GM13976 (cell line): ENCODE measurements at places on chromosomes 6 and 20.

DNA sequence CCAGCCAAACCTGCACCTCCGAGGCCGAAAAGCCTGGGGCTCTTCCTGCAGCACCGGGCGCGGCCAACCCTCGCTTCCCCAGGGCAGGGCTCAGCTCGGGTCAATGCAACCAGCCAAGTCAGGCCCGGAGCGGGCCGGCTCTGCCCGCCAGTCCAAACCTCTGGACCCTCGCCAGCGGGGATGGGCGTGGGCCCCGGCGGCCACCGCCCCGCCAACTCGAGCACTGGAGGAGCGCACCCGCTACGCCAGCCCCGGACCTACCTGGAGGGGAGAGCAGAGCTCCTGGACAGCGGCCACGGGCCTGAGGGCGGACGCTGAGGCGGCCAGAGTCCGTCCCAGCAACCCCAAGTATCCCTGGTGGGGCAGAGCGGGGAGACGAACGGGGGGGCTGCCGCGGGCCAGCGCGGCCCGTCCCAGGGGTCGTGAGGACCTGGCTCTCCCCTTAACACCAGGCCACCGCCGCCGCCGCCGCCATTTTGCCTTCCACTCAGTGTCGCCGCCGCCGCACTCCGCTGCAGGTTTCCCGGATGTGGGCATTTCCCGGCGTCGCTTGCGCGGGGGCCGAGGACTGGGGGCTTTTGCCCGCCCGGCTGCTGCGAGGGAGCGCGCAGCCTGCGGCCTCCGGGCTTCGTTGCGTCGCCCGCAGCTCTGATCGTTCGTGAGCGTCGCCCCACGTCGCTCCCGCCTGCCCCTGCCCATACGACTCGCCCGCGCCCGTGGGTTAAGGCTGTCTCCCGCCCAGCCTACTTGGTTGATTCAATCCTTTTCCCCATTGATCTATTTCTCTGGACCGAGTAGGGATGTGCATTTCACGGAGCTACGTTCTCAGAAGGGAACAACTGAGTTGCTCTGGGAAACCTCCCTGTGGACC lies at the start of gene LATS1:
TSS of gene LATS1 (minus strand) at position 514 of the 871 bp plus-strand sequence. CDS start 15,975 bp downstream, outside the sequence.
- DNase-seq = peak; percentile 93

GRCh38 chr6:28462401-28462800 lies 19.1 kb upstream of the ZSCAN23 start:
- DNase-seq = no peak

- DNase-seq = no peak
Measured at GRCh38 chr6:37172912-37173492, 3.0 kb downstream of the PIM1 start.

DNA sequence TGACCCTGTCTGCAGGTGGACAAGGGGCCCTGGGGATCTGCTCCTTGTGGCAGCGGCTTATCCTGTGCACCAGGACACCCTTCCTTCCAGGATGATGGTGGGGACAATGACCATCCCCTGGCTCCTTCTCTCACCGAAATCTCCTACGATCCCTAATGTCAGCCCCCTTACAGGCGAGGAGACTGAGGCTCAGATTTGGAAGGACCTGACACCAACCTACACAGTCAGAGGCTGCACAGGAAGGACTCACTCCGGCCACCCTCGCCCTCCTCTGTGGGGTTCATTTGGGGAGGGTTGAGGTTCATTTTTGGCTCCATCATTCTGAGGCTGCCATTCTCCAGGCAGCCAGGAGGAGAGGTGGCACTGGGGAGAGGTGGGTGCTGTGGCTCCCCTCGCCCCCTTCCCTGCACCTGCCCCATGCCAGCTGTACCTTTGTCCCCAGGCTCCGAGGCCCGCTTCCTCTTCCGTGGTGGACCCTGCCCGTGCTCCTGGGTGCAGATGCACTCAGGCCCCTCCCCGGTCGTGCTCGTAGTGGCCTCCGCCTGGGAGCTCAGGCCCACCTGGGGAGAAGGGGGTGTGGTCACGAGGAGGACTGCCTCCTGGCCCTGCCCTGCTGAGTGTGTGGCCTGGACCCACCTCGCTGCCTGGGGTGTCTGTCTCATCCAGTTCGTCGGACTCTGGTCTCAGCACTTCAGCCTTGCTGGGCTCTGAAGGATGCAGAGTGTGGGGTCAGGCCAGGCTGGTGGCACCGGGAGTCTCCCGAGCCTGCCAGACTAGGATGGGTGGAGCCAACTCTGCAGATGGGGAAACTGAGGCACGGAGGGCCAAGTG lies 5.3 kb upstream of the CABLES2 start:
- DNase-seq = no peak

- no peak for DNase-seq
Measured at GRCh38 chr6:30446259-30446658, 43.0 kb upstream of the HLA-E start.

DNA sequence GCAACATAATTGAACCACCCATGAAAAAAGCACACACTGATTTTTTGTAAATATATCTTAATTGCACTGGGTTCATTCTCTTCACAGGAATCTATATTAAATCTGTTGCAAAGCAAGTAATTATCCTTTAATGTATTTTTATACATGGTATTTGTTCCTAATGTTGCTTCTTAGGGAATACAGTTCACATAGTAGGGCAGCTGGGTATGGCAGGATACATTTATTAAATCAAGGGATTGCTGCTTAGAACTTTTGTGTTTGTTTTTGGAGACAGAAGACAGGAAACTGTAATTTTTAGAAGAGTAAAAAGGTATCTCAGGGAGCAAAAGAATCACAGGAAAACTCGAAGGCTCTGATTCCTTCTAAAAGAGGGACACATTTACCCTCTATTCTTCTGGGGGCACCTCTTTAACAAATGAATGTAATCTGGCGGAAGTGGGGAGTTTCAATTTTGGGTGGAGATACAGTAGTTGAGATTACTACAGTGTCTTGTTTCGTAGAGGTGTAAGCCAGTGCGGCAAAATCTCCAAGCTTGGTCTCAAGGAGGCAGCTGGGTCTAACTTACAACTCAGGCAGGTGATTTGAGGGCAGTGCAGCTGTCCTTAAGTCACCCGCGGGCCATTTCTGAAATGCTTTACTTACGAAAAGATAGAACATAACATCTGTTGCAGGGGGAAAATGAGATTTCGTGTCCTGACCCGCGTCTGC lies 812 bp upstream of the SMIM13 start:
- DNase-seq = peak; percentile 75

DNA sequence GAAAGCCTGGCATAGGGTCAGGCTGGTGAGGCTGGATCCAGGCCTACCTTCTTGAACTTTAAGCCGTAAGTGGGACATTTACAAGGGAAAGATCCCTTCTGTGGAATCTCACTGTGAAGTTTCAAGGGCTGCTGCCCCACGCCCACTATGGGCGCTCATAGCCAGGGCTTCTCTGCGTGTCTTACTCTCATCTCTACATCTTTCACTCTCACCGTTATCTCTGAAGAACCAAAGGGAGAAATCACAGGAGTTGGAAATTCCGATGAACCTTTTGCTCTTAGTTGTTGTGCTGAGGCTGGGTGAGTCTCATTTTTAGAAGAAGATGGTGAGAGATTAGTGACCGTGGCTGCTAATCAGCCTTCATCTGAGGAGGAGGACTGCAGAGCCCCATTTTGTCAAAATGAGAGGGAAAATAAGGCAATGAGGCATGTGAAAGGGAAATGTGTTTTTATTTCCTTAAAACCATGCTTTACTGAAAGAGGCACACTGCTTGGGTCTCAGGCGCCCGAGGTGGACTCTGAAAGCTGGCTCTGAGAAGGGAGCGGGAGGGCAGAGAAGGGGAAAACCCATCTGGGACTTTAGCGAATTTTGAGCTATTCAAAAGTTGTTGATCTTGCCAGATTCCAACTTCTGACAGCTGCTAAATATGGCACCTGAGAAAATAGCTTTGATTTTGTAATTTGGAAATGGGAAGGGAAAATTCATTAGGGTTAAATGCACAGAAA lies 301.5 kb downstream of the CLIC5 start:
- no peak for DNase-seq

DNA sequence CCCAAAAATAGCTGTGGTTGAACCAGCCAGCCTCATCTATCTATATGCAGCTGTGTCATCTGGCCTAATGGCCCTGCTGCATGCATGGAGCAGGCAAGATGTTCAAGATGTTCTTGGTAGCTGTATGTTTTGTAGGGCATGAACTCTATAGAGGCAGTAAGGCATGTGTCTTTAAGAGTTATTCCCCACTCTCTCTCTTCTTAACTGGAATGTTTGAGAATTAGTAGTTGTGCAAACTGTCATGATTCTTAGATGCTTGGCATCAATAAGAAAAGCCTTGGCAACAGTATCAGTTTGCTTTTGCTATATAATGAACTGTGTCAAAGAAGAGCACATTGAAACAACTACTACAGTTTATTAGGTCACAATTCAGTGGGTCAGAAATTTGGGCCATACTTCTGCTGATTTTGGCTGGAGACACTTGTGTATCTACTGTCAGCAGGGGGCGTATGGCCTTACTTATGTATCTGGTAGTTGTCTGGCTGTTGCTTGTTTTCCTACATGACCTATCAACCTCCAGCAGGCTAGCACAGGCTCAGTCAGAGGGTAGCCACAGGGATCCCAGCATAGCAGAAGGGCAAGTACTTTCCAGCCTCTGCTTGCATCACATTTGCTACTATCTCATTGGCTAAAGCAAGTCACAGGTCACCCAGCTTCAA lies 56.1 kb upstream of the LAMP5 start:
- DNase-seq = no peak

DNA sequence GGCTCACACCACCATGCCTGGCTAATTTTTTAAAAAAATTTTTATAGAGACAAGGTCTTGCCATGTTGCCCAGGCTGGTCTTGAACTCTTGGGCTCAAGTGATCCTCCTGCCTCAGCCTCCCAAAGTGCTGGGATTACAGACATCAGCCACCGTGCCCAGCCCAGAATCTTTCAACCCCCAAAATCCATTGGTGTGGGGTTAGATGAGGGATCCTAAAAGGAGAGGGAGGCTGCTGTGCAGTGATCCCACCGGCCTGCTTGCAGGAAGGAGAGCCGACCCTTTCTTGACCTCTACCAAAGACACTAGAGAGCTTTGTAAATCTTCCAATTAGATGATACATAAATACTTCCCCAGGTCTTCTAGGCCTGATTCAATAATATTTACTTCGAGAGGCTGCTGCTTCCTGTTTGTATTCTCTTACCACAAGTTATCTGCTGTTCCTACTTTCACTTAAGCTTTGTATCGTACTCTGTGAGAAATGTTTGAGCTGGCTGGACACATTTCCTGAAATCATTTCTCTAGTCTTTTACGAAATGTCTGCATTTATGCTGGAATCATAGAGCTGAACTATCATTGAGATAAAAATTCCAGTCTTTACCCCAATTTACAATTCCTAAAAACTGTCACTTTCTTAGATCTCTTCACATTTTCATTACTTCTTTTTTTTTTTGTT lies 49.3 kb upstream of the IER3 start:
- DNase-seq = peak; percentile 75

DNA sequence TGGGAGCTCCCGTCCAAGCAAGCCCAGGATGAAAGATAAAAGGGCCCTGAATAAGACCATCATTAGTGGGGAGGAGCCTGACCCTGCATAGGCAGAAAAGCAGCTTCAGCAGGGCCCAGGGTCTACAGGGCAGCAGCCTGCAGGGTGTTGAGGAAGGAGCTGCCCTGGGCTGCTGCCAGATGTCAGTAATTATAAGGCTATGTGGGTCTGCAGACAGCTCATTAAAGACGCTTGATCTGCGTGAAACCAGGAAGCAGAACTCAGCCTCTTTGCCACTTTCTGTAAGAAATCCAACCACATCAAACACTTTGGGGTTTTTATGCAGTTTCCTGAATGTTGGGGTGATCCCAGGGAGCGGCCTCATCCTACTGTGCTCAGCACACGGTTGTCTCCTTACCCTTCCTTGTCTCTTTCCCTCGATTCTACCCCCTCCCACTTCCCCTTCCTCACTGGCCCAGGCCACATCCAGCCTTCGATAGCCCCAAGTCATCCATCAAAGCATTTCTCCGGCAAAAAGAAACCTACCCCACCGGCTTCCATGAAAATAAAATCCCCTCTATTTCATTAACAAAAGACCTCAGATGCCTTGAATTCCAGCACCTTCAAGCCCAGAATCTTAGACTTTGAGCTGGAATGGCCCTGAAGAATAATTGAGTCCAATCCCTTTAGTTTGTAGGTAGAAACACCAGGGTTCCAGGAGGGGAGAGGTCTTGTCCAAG lies 1.0 kb upstream of the TGM6 start:
- no peak for DNase-seq

GRCh38 chr6:37134396-37135191 lies 35.4 kb upstream of the PIM1 start:
- no peak for DNase-seq

DNA sequence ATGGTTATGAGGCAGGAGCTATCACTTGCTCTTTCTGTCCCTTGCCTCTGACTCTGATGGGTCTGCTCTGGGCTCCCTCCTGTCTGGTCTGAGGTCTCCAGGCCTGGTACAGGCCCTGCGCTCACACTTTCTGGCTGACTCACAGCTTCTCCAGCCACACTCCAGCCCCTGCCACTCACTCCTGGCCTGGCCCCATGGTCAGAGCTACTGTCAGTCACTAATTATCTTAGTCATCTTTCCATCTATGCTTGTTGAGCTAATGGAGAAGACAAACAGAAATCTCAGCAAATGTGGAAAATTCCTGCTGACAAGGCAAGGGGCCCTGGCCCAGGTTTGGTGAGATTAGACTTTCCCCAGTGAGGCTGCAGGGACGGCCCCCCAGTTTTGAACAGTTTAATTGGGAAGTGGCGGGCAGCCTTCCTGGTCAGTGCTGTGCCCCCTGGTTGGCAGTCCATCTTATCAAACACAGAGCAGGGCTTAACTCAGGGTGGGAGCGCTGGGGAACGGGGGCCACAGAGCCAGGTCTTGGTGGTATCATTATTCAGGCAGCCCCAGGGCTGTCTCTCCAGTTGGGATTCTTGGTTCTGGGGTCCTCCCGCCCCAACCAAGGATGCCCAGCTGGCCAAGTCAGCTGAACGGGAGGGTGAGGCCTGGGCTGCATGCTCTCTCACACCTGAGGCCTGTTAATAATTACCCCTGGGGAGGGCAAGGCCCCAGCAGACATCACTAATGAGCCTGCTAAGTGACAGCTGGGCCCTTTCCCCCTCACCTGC lies 63.4 kb downstream of the VEGFA start:
- no peak for DNase-seq

- no peak for DNase-seq
Measured at GRCh38 chr6:113172531-113172966, 684.6 kb upstream of the MARCKS start.
